ENCODE measurements at places on chromosomes 7 and 10.

GRCh38 chr10:43123361-43124093 lies 14.7 kb upstream of the CSGALNACT2 start:
- no peak for DNase-seq

DNA sequence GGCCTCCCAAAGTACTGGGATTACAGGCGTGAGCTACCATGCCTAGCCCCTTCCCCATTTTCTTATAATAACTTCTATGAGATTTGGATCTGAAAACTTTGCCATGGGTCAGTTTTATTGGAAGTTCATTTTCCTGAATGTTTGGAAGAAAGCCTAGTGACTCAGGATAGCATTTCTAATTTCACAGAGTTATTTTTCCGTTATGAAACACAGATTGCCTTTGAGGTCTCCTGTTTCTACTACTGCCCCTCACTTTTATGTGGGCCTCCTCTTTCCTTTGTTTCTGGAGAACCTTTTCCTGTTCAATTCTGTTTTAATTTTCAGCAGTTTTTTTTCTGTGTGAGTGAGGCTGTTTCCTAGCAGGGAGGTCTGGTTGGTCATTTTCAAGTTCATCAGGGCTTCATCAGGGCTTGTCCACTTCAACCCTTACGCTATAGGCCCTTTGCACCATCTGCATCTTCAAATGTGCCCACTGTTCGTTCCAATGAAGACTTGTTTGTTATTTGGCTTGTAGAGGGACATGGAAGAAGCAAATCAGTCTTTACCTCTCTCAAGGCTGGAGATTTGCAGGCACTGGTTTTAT lies 58.7 kb downstream of the BMPR1A start:
- DNase-seq, result no peak

DNA sequence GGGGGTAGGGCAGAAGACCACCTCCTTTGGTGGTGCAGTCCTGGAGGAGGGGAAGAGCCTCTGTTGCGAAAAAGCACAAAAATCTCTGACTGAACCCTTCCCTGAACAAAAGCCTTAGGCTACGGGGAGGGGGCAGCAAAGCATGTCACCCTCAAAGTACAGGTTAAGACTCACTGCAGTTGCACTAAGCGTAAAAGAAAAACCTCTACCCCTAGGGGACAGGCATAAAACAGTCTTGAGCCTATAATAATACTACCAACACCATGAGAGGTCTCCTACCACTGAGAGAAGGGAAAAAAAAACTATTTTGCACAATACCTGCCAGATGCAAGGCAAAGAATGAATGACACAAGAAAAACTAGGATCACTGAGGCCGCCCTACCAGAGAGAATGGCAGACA lies 17.3 kb downstream of the TNPO3 start:
- DNase-seq, result no peak

DNA sequence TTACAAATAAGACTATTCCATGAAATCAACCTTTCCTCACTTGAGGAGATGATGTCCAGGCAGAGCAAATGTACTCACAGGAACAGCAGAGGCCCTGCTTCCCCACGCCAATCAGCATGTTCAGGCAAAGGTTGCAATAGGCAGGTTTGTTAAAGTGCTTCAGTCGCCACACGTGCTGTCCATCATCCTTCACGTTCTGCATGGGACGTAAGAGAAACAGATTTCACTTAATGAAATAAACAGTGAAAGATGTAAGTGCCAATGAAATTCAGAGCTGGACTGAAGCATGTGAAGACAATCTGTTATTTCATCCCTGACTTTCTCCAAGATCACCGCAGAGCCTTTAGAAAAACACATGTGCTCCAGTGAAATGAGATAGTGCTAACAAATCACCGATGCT lies 217.4 kb downstream of the DGKB start:
- no peak for DNase-seq

GRCh38 chr7:130891254-130892094 lies 157.5 kb upstream of the KLF14 start:
- no peak for DNase-seq

DNA sequence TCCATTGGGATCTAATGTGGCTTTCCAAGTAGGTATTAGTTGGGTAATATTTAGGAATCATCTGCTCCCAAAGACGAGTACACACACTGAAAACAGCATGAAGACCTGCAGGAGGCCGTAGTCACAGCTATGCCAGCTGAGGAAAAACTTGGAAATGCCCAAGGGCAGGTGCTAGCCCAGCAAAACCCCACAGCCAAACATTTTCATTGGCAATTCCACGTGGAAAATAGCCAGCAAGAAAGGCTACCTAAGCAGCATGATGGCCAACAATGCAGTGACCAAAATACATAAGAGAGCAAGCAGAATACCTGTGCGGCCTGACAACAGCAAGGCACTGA lies 32.7 kb downstream of the DOCK4 start:
- DNase-seq, result no peak

GRCh38 chr7:4799508-4800268 lies 24.3 kb downstream of the AP5Z1 start:
- DNase-seq, result no peak

GRCh38 chr10:44742248-44742647 lies 168.9 kb upstream of the TMEM72 start:
- no peak for DNase-seq

GRCh38 chr7:133016604-133017003 lies 65.3 kb downstream of the CHCHD3 start:
- DNase-seq, result no peak

DNA sequence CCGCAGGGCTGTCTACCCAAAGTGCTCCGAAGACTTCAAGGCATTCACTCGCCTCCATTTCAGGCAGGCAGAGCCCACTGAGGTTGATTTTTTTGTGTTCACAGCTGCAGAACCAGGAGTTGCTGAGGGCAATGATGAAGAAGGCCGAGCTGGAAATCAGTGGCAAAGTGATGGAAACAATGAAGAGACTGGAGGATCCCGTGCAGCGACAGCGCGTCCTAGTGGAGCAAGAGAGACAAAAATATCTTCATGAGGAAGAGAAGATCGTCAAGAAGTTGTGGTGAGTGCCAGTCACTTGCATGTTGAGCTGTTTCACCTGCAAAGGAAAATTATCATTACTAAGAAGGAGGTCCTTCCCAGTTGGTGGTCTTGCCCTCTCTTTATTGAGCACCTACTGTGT lies 210.5 kb downstream of the ARHGAP21 start:
- no peak for DNase-seq

DNA sequence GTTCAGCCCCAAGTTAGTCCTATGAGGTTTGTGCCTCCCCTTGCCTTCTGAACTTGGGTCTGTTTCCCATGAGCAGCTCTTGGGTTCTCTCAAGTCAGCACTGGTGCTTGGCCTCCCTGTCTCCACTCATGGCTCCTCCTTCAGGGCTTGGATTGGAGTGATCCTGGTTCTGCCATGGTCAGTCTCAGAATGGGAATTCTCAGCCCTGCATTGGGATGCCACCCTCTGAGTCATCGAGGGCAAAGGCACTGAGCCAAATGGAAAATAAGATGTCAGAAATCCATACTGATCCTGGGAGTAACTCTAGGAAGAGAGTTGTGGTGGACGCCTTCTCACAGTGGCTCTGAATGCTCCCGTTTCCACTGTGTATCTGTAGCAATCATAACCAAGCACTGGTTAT lies 233.4 kb upstream of the HABP2 start:
- DNase-seq, result no peak

DNA sequence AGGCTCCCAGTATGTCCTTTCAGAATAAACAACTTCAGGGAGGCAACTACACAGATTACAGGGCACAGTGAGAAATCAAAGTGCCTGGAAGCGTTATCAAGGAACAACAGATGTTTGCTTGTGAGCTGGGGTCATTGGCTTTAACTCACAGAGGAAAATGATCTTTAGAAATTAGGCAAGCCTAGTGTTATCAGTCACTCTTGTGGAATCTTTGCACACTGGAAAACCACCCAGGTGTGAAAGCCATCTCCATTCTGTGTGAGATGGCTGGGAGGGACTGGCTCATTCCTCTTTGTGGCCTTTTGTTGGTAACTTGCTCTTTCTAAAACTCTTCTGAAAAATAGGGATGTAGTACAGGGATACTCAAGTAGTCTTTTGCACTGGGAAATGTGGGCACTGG lies 716.0 kb downstream of the XPNPEP1 start:
- no peak for DNase-seq

GRCh38 chr10:131690805-131691239 lies 210.0 kb upstream of the PPP2R2D start:
- DNase-seq, result no peak

DNA sequence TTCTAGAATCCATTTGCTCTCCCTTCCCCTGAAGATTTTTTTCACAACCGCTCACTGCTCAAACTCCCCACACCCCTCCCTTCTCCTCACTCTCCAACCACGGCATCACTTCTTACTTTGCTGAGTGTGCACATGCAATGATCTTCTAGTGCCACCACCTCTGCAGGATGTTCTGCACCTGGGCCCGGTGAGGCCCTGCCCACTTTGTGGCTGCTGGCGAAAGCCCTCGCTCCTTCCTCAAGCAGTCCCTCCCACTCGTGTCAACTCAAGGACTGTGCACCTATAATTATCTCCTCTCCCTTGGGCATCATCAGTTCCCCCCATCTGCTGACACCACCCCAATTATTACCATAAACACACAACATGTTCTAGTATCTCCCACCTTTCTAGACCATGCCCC lies 91.0 kb upstream of the LANCL2 start:
- DNase-seq, result no peak

GRCh38 chr7:99943641-99944496 lies 14.4 kb upstream of the GJC3 start:
- no peak for DNase-seq

- DNase-seq, result peak; percentile 81
These were observed 37.4 kb upstream of the EEPD1 start for GRCh38 chr7:36115448-36116321.

- DNase-seq, result no peak
These were observed 120.9 kb downstream of the CRPPA start for GRCh38 chr7:16300361-16300895.

GRCh38 chr7:587767-588166 lies 68.1 kb upstream of the PDGFA start:
- DNase-seq, result no peak

DNA sequence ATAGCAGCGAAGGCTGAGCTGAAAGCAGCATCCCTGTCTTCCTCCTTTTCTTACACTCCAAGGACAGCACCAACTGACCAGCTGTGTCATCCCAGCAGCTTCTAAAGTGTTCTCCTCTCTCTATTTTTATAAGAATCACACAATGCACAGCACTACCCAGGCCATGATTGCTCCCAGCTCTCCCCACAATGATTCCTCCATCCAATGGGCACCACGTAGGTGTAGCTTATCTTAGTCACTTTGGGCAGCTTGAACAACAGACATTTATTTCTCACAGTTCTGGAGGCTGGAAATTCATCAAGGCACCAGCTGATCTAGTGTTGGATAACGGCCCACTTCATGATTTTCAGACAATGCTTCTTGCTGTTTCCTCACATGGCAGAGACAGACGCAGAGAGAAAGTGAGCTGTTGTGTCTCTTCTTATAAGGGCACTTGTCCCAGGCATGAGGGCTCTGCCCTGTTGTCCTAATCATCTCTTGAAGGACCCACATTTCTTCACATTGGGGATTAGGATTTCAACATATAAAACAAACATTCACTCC lies 92.0 kb upstream of the CDC14C start:
- DNase-seq, result no peak

DNA sequence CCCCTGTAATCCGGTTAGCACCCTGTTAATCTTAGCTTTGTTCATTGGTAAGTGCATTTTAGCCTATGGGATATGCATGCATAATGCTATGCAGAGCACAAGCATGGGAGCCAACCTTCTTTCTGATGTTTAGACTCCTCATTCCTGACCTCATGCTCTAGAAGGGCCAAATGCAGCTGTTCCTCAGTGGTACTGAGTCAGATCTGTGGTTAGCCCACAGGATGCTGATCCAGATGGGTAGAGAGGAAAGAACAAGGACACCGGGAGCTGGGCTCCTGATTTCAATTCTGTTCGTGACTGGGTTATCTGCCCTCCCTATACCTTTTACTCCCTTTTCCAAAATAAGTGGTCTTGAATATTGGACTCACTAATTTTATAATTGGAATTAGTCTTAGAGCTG lies 31.7 kb upstream of the C10orf90 start:
- no peak for DNase-seq

DNA sequence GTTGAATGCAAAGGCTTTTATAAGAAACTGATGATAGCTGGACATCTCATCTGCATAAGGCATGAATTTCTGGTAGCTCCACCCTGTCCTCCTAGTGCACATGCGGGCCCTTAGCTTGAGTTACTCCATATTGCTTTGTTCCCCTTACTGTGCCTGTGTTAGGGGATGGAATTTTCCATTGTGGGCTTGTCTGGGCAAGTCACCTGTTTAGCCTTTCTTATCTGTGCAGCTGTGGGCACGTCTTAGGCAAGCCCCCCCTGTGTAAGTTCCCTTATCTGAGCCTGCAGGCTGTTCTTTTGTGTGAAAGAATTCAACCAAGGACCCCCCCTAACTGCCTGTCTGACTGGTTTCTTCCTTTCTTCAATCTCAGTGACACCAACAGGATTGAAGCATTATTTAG lies 14.5 kb upstream of the CROT start:
- DNase-seq, result no peak

- DNase-seq, result no peak
These were observed 100.9 kb downstream of the XRCC2 start for GRCh38 chr7:152574892-152575548.

DNA sequence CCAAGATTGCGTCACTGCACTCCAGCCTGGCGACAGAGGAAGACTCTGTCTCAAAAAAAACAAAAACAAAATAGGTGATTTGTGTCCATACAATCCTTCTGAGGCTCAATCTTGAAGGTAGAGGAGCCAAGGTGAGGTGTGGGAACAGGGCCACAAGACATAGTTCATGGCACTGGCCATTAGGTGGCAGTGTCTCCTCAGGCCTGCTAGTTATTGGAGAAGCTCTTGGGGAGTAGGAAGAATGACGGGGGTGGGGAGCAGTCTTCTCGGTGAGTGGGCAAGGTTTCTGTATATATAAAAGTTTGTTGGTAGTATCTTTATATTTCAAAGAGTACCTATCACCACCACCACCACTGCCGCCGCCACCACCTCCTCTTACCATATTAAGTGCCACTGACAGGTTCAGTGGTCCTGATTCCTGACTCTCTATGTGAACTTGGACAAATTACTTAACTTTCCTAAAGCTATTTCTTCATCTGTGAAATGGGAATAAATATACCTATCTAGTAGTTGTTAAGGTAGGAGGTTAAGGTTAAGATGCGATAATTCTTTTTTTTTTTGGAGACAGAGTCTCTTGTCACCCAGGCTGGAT lies 24.0 kb downstream of the CCSER2 start:
- peak; percentile 62 for DNase-seq

GRCh38 chr7:26965724-26966123 lies 101.3 kb upstream of the SKAP2 start:
- no peak for DNase-seq

DNA sequence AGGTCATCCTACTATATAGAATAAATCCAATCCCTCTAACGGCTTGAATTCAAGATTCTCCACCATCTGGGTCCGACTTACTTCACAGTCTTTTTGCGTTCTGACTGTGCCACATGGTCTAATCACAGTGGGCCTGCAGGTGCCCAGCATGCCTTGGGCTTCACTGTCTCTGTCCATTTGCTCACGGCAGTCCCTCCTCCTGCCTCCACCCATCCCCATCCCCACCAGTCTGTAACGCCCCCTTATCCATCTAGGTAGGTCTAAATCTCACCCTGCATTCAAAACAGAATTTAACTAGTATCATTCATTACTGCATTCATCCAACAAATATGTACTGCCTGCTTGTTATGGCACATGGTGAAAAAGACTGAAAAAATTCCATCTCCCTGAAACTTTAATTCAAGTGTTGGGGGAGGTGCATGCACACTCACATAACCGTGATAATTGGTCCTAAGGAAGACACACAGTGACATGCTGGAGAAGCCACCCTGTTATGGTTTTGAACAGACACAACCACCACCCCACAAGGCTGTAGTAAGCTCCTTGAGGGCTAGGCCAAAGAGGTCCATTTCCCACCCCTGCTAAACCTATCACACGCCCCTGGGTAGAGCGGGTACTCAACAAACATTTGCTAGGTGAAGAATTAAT lies 24.2 kb downstream of the SORBS1 start:
- no peak for DNase-seq
